Hypothalamus (tissue), 51 donors: ENCODE measurements at places on chromosomes 6 and 20.

GRCh38 chr6:107823047-107823557 lies 1.0 kb downstream of the SCML4 start:
- no peak for DNase-seq

DNA sequence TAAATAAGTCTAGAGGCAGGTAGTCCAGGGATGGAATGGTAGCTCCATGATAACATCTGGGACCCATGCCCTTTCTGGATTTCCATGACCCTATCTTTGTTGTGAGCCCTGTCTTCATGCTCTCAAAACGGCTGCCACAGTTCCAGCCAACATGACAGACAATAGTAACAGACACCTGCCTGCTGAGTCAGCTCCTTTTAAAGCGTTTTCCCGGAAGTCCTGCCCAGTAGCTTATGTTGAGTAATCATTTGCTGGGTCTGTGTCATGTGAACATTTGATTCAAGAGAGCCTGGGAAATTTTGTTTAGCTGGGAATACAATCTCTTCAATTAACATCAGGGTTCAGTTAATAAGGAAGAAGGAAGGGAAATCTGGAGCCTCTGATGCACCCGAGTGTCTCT lies 262.2 kb upstream of the SULF2 start:
- DNase-seq, result no peak

GRCh38 chr6:56570413-56571359 lies 72.0 kb downstream of the DST start:
- no peak for DNase-seq

- no peak for DNase-seq
These were observed 11.0 kb downstream of the TBPL1 start for GRCh38 chr6:133964052-133964451.

DNA sequence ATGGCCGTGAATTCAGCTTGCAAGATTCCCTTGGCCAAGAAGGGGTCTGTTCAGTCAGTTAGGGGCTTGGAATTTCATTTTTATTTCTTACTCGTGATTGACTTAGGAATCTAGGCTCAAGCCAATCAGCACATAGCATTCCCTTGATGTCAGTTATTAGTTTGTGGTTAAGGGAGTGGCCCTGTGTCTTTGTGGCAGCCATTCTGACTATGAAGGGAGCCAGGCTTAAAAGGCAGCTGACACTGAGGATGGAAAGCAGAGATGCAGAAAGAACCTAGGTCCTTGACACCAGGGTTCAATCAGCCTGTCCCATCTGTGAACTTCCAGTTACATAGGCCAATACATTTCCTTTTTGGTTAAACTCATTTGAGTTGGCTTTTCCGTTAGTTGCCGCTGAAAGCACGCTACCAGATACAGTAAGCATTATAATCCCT lies 48.1 kb downstream of the MCUR1 start:
- no peak for DNase-seq

DNA sequence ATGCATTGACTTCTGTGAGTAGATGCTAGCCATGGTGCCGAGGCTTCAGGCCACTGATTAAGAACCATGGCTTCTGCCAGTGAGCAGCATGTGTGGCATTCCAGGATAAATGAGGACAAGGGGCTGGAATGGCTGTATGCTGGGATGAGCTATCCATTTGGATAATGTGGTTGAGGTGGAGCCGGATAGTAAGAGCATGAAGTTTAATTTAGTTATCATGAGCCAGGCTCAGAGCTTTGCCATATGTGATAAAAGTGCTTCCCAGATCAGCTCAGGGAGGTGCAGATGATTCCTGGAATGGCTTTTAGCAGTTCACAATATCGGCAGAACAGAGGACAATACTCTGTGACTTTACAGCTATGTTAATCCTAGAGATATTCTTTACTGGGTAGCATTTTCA lies 34.6 kb upstream of the RNF8 start:
- DNase-seq, result no peak

GRCh38 chr20:46215913-46216707 lies 92.2 kb downstream of the CDH22 start:
- DNase-seq, result no peak

DNA sequence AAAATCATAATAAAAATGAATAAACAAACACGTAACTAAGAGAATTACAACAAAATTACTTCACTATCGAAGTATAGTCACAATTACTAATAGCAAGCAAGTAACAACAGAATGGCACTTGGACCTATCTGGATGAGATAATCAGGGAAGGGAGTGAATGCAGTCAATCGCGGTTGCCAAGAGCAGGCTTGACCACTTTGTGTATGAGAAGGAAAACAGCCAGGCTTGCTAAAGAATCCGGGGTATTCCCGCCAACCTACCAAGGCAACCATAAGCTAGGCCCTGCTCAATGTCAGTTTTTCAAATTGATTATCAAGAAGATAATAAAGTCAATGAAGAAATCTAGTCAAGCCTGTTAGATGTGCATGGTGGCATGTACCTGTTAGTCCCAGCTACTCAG lies 39.7 kb downstream of the PXDC1 start:
- no peak for DNase-seq

GRCh38 chr6:131231891-131232290 lies 96.6 kb downstream of the AKAP7 start:
- DNase-seq, result no peak

DNA sequence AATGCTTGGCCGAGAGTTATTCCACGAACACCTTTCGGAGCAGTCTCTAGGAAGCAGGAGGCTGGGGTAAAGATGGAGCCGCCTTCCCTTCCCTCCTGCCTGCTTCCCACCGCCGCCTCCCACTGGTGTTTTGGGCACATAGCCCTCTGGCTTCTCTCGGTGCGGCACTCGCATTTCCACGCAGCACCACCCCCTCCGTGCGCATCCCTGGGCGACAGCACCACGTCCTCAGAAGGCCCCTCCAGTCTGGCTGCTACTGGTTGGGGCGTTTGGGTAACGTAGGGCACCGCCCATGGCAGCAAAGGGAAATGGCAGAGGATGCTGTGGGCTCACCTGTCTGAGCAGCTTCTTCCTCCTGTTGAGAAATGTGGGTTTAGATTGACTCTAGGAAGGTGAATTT lies 2.4 kb downstream of the COL20A1 start:
- no peak for DNase-seq

DNA sequence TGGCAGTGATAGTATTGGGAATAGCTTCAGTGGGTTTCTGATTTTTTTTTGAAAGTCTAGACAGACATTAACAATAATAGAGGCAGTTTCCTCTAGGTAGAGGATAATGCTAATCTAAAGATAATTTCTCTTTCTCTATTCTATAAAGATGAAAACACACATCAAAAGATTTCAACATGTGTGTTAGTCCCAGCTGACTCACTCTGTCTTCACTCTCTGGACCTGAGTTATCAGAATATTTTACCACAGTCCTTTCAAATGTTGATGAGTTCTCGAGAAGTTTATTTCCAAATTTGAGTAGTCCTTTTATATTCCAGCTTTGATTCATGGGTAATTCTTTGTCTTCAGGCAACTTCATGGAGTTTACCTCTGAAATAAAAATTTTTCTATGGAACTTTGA lies 17.1 kb downstream of the RPRD1B start:
- no peak for DNase-seq

- no peak for DNase-seq
These were observed 15.7 kb downstream of the NFYA start for GRCh38 chr6:41088451-41088850.

- DNase-seq, result no peak
These were observed 24.5 kb upstream of the OR2J2 start for GRCh38 chr6:29146179-29146578.

- no peak for DNase-seq
These were observed 302.2 kb downstream of the TSHZ2 start for GRCh38 chr20:53274365-53274764.

GRCh38 chr6:161429921-161430490 lies 156.1 kb upstream of the AGPAT4 start:
- DNase-seq, result no peak

- DNase-seq, result no peak
These were observed 62.8 kb downstream of the SNX9 start for GRCh38 chr6:157885876-157886275.

GRCh38 chr6:107604549-107604948 lies 114.6 kb downstream of the SOBP start:
- no peak for DNase-seq

- no peak for DNase-seq
These were observed 65.2 kb downstream of the PRL start for GRCh38 chr6:22231616-22232015.

DNA sequence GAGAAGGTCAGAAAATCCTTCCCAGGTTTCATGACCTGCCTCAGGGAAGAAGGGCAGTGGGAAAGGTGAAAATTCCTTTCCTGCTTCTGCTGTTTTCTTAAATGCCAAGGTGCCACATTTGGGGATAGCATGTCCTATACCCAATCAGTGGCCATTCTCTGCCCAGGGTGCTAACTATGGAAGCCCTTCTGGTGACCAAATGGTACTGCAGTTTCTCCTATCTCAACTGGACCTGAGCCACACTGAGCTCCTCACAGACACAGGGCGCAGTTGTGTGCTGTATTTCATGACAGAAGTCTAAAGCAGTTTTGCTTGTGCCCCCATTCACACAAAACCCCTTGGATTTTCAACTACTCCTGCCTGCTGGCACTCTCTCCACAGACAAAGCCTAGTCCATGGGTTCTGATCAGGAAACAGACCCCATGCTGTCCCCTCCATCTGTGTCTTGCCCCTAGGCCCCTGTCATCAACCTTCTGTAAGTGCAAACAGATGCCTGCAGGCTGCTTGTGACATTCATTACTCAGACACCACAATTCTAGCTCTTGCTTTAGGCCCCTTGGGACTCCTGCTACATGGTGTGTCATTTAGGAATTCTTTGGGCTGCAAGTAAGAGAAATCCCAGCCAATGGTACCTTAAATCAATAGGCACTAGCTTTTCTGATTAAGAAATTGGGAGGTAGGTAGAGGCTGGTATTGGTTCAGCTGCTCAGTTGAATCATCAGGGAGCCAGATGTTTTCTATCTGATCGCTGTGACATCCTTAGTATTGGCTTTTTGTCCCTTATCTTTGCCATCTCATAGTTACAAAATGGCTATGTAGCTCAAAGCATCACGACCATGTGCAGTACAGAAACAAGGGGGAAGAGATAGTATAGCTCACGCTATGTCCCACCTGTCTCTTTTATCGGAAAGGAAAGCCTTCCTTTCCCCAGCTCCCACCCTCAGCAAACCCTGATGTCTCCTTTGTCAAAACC lies 147.8 kb downstream of the CD83 start:
- no peak for DNase-seq

GRCh38 chr6:6750594-6751265 lies 162.2 kb downstream of the LY86 start:
- no peak for DNase-seq

GRCh38 chr6:147282566-147282959 lies 78.3 kb downstream of the STXBP5 start:
- no peak for DNase-seq

- DNase-seq, result no peak
These were observed 27.9 kb upstream of the EEF1A1 start for GRCh38 chr6:73548458-73549446.

DNA sequence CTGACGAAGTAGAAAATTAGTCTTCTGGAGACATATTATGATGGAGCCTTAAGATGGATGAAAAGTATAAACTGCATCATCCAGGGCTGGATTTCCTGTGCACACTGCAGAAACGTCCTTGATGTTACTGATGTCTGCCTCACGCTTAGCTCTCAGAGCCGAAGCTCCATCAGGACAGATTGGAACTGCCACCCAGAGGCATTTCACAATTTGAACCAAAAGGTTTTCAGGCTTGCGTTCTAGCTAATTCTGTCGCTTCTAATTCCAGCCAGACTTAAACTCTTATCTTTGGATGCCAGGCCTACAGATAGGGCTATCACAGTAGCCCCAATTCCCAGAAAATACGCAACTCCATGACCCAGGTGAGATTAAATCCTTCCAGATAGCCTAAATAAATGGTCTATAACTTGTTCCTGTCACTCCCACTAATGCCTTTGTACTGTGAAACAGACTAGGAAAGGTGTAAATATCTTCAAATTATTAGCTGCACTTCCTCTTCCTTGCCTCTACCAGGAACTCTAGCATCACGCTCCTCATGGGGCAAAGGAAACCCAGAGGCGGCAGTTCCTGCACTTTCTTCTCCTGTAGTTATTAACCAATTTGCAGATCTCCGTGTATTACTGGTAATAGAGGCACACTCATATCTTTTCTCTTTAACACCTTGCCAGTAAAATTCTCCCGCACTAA lies 634.6 kb downstream of the PRKN start:
- DNase-seq, result no peak

DNA sequence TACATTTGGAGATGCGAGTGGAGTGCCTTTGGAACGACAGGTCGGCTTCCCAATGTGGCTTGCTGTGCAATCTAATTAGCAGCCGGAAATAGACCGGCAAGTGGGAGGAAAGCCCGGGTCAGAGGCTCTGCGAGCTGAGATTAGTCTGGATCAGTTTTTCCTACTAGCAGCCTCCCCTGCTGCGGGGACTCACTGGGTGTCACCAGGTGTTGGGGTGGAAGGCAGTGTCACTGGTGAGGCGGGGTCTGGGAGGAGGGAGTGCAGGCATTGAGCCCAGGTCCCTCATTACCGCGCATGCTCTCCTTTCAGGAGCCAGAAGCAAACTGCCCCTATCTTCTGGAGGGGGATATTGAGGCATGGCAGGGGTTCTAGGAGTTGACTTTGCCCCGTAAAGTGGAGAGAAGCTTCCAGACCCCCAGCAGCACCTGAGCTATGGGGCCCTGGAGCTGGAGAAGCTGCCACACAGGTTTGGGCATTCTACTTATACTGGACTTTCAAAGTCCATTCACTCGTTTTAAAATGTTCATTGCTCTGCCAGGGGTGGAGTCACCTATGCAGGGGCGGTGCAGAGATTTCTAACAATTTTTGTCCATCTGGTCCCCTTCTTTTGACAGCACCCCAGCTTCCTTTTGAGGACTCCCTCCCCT lies 11.0 kb downstream of the SULF2 start:
- DNase-seq, result no peak

GRCh38 chr6:46378161-46378881 lies 112.9 kb downstream of the RCAN2 start:
- DNase-seq, result no peak

GRCh38 chr20:37137547-37137946 lies 41.6 kb upstream of the RPN2 start:
- no peak for DNase-seq

DNA sequence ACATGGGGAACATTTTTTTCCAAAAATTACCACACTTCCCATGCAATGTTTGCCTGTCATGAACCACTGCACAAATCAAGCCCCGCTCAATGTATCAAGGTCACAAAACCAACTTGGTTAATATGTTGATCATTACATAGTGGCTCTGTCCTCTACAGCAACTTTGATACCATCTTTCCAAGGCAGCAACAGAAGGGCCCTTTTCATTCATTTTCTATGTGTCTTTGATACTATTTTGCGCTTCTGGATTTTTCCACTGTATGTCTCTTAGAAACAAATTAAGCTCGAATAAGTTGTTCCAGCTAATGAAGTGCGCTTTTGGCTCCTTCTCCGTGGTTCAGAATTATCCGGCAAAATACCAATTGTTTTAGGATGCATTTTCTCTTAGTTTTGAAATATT lies 1.5 kb downstream of the ZHX3 start:
- no peak for DNase-seq
